SK-N-SH (cell line): ENCODE measurements at places on chromosomes 3 and 15. TPM values are rescaled to one million over a fixed set of nuclear protein-coding genes. Genes with fewer than 3 reads are reported as not detected.

DNA sequence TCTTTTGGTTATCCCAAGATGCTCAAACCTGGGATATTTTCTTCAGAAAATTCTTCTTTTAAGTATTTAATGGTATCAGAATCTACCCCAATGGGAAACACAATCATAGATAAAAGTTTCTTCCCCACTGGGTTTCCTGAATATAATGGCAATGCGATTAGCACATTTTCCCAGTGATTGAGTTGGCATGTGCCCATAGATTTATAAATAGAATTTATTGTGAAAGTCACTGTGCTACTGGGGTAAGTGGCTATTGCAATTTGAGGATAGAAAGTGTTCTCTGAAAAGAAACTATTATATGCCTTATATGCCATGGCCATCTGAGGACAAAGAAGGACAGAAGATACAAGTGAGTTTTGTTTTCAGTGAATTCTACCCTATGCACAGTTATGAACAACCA, 99.0 kb upstream of the RBMS3 start:
- no peak for DNase-seq

- DNase-seq, result no peak
These were observed 18.1 kb upstream of the MUC4 start for GRCh38 chr3:195829897-195830254.

DNA sequence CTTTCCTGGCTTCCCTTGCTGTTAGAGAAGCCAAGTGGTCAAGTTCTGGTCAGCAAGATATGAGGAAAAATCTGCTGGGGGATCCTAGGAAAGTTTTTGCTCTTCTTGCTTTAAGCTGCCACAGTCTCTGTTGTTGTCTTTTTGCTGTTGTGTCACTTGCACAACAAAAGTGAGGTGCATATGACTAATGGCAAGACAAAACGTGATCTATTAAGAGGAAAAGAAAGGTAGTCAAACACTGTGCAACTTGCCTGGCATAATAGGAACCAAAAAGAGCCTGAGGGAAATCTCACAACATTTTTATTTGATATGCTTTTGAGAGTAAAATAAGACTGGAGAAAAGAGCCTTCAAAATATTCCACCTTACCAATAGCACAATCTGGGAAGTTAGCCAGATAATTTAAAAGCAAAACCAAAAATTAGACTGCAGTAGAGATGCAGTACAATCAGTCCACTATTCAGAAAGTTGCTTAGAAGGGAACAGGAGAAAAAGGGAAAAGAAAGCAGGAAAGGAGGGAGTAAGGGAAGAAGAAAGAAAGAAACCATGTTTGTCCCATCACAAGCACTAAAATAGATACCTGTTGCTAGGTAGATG, 110.0 kb upstream of the SLC4A7 start:
- no peak for DNase-seq

GRCh38 chr3:159832024-159832423, 156.6 kb upstream of the IL12A start:
- DNase-seq, result no peak

DNA sequence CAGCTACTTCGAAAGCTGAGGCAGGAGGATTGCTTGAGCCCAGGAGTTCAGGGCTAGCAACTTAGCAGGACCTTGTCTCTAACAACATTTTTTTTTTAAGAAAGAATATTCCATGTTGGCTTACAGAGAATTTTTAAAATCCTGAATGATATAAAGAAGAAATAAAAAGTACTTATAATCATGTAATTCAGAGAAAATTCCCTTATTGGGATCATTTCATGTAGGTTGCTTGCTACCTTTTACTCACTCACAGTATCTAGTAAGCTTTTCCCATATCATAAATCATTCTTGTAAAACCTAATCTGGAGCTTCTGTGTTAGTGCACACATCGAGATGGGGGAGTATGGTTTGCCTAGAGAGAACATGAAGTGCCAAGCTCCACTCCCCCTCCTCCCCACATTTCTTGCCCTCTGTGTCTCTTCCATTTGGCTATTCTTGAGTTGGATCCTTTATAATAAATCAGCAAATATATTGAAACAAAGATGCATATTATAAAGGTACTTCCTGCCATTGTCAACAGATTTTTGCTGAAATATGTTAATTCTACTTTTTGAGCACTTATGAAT, 13.6 kb downstream of the TF start:
- no peak for DNase-seq

GRCh38 chr3:6989608-6990291, 128.8 kb downstream of the GRM7 start:
- DNase-seq, result no peak

DNA sequence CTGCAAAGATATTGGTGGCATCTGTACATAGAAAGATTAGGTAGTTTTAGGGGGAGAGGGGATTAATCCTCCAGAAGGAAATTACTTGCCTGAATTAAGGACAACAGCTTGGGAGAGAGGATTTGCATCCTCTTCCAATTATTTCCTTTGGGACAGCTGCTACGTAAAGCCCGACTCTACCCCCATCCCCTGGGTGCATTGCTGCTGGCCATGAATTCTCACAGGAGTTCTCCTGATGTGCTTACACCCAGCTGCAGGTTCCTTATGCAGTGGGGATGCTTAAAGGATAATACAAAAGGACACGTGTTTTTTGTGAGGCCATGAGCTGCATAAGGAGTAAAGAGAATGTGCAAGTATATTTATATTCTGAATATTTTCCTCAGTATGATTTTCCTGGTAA, 132.3 kb downstream of the VPS8 start:
- no peak for DNase-seq

DNA sequence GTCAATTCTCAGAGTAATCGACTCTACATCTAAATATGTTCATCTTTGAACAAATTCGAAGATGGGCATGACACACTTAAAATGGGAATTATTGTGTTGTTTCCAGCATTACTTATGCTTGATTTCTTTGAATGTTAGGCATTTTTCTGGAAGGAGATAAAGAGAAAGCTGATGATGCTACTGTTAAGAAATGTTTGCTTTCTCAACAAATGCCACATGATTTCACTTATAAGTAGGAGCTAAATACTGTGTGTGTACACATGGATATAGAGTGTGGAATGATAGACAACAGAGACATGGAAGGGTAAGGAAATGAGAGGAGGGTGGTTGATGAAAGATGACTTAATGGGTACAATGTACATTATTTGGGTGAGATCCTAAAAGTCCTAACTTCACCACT, 400.9 kb downstream of the TBL1XR1 start:
- DNase-seq, result no peak

DNA sequence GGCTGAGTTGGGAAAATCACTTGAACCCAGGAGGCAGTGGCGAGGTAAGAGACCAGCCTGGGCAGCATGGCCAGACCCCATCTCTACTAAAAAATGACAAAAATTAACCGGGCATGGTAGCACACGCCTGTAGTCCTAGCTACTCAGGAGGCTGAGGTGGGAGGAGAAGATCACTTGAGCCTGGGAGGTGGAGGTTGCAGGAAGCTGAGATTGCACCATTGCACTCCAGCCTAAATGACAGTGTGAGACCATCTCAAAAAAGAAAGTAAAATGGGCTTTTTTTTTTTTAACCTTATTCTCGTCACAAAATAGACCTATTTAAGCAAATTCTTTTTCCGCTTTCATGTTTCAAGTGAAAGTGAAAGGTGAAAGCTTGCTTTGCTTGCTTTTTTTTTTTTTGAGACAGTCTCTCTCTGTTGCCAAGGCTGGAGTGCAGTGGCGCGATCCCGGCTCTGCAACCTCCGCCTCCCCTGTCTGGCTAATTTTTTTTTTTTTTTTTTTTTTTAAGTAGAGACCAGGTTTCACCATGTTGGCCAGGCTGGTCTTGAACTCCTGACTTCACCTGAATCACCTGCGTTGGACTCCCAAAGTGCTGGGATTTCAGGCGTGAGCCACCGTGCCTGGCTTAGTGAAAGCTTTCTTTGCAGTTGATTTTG, 3.6 kb downstream of the PDIA3 start:
- DNase-seq, result no peak

DNA sequence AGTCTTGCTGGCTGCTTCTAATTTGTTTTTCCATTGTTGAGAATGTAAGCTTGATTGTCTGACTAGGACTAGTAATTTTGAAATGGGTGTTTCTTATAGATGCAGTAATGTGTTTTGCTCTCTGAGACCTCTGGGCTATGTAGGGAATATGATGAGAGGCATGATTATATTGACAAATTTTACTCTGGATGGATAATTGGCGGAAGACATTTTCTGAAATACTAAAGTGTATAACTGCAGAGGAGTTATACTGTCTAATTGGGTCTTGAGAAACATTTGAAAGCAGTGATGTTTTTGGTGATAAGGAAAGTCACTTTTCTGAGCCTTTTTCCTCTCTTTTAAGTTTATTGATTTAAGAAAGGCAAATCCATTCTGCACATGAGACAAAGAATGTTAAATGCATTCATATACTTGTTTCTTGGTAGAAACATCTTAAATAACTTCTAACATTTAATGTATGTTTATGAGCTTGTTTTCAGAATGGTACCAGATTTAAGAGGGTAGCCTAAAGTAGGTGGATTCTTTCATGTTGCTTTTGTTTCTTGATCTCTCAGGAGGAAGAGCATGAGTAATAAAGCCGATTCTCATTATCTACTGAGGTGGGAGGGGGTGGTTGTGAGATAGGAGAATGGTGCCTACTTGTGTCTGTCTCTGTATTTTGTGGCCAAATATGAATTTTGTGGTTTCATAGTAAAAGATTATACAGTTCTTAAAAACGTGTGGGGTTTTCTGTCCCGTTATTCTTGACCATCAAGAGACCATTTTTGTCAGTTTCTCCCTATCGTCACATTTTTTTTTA, 2.0 kb downstream of the ATP2C1 start:
- no peak for DNase-seq

DNA sequence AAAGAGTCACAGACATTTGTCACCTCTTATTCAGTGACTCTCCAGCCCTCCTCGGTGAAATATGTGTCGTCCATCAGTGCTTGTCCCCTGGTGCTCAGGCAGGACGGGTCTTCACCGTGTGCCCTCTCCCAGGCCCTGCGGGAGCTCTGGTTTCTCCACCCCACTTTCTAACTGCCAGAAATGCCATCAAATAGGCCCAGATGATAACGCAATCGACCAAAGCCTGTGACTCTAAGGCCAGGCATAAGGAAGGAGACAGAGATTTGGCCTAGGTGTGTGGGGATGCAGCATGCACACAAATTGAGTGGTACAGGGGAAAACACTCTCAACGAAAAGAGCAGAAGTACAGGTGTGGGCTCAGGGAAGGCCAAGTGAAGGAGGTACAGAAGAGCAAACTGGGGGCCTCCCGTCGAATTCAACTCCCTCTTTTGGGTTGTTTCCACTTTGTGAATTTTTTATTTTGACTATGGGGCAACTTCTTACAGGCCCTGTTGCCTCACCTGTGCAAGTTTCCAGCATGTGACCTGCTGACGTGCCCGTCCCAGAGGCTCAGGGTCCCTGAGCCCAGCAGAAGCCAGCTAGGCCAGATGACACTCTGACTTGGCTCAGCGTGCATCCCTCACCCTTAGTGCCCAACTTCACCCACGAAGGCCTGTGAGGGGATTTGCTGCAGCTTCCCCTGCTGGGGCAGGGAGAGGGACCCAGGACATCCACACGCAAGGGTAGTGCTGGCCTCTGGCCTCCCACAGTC, 4.7 kb downstream of the NUP210 start:
- DNase-seq, result no peak

DNA sequence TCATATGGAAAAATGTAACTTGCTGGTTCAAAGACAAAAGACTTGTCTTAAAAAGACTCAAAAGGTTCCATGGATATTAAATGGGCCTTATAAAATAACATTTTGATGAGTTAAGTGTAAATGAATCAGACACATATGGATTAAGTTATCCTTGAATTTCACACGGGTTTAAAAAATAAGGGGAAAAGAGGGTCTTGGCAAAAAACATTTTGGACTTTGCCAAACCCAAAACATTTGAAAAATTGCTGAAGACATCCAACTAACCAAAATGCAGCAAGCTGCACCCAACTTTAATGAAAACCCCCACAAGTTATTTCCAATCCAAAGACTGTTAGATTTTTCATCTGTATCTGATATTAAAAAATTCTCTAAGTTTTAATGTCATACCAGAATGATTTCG, 200.7 kb downstream of the MEIS2 start:
- DNase-seq, result no peak

- DNase-seq, result no peak
These were observed 456.6 kb downstream of the SHQ1 start for GRCh38 chr3:72391659-72392058.

DNA sequence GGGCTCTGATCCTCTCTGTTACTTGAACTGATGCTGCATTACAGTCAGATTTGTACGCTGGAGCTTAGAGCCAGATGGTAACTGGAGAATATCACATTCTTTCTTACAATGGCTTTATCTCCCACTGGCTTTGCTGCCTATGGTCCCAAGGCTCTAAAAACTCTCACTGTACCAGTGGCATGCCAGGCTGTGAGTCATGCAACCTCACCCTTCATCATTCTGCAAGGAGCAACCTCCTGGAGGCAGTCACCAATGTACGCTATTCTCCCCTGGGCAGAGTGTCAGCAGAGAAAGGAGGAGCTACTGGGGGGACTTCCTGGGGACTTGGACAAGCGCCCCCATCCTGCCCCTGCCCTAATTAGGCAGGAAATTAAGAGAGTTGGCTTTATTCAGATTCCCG, 97.9 kb upstream of the EIF1B start:
- no peak for DNase-seq

- no peak for DNase-seq
These were observed 16.7 kb downstream of the DCBLD2 start for GRCh38 chr3:98884675-98885371.

- DNase-seq, result no peak
These were observed 91.0 kb downstream of the XRN1 start for GRCh38 chr3:142356818-142357217.

DNA sequence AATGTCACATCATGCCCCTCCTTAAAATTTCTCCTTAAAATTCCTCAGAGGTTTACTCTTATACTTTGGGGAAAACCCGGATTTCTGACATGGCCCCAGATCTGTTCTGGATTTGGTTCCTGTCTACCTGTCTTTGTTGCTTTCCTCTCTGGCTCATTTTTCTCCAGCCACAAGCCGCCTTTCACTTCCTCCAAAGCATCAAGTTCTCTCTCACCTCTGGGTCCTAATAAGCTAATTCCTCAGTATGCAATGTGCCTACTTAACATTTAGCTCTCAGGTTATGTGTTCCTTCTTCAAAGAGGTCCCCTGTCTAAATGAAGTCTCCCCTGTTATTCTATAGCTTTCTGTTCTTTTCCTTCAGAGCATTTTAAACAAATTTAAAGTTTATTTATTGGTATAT, 16.1 kb downstream of the HMG20A start:
- no peak for DNase-seq

- no peak for DNase-seq
These were observed 23.5 kb upstream of the SLC15A2 start for GRCh38 chr3:121870717-121871116.

- no peak for DNase-seq
These were observed 698.4 kb upstream of the CCDC54 start for GRCh38 chr3:106678657-106679390.

Gene MCTP2
- 0.26 and 0.52 TPM in 2 replicates for polyA plus RNA-seq

Gene CILP
- polyA plus RNA-seq, result 0.03 and 0.15 TPM in 2 replicates

Gene IL17RB
- polyA plus RNA-seq, result 0.10 and 0.16 TPM in 2 replicates

Gene ZIC4
- polyA plus RNA-seq, result 1.3 and 2.0 TPM in 2 replicates

Gene NAA50
- polyA plus RNA-seq, result 39.6 and 79.5 TPM in 2 replicates

Gene NTRK3
- polyA plus RNA-seq, result 2.6 and 3.1 TPM in 2 replicates

Gene ALDH1A3
- 3.1 and 4.4 TPM in 2 replicates for polyA plus RNA-seq

Gene SUCLG2
- polyA plus RNA-seq, result 20.2 and 23.3 TPM in 2 replicates

Gene PAQR9
- polyA plus RNA-seq, result 0.10 and 0.16 TPM in 2 replicates

Gene P3H2
- 2.8 and 3.3 TPM in 2 replicates for polyA plus RNA-seq

Gene PRSS50
- not detected in 2 replicates for polyA plus RNA-seq

Gene DNASE1L3
- polyA plus RNA-seq, result not detected in 2 replicates

Gene SKOR1
- 0.18 and 0.26 TPM in 2 replicates for polyA plus RNA-seq
